ENCODE measurements at places on chromosomes 6 and 20.

DNA sequence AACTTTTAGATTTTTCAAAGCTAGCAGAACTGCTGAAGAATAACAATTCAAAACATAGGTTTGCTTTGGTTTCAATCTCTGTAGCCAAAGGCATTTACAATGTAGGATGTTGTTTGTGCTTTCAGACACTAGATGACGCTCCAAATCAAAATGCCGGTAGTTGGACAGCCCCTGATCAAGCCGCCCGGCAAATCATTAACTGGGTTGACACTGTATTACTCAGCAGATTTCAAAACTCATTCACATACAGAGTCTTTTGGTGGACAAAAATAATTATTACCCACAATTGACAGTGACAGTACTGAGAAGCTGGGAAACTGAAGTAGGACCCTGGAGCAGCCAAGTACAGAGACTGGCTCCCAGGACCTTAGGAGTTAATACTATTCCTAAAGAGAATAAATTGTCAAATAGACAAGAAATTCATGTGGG lies 21.3 kb upstream of the HFE start:
- peak; percentile 16 for DNase-seq

DNA sequence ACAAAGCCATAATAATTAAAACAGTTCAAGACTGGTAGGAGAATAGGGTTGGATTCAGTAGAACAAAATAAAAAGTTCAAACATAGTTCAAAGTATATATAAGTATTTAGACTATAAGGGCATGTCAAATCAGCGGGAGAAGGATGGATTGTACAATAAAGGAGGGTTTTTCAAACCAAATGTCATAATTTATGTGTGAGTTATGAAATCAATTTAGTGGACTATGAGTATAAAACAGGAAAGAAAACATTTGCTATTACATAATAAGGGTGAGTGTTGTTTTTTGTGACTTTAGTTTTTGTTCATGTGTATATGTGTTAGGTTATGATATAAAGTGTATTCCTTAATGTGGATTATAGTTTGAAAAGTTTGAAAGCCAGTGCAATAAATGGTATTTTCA lies 10.6 kb downstream of the ORC3 start:
- DNase-seq, result no peak

- peak; percentile 26 for DNase-seq
Observed at GRCh38 chr6:75748743-75749538, at the start of gene MYO6. MYO6 (plus strand) TSS chr6:75749239; CDS start chr6:75817548, 68,309 bp downstream.

DNA sequence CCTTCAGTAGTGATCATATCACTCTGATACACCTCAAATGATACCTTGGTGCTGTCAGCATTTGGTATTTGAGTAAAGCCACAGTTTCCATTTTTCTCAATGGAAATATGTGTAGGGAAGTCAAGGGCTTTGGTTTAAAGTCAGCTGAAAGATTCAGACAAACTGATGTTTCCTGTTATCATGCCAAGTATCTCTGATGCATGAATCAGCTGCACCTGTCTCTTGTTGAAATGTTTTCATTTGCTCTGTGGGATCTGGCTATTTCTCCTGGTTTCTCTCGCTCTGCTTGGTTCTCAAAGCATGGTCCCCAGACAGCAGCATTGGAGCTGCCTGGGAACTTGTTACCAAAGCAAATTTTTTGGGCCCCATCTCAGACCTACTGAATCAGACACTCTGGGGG lies 23.5 kb downstream of the ZFP64 start:
- no peak for DNase-seq

- no peak for DNase-seq
Observed at GRCh38 chr6:113330636-113330946, 526.6 kb upstream of the MARCKS start.

- no peak for DNase-seq
Observed at GRCh38 chr6:145755682-145756081, 20.4 kb upstream of the EPM2A start.

- no peak for DNase-seq
Observed at GRCh38 chr6:7390226-7390878, 744 bp downstream of the RIOK1 start.

- no peak for DNase-seq
Observed at GRCh38 chr6:123000244-123000770, 4.3 kb downstream of the CLVS2 start.

GRCh38 chr6:39665861-39666260 lies 59.3 kb downstream of the KIF6 start:
- DNase-seq, result no peak

- peak; percentile 62 for DNase-seq
Observed at GRCh38 chr20:58892141-58892931, 39.8 kb downstream of the GNAS start.

DNA sequence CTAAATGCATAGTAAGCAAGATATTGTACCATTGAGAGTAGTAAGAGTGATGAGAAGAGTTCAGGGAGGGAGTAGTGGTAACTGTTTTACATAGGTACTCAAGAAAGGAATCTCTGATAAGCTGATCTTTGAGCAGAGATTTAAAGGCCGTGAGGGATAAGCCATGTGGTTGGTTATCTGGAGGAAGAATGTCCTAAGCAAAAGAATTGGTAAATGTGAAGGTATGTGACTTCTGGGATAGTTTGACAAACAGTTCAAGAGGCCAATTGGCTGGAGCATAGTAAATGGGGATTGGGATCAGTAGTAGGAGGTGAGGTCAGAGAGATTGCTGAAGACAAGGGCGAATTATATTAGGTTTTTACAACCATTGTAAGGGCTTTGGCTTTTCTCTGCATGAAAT lies 40.1 kb downstream of the PLCB1 start:
- DNase-seq, result no peak

Measured in activated T-helper 9 cell treated with anti-CD3 and anti-CD28 coated beads, Interleukin-2, amount 50 U/mL, for 16 hours (primary cell).